ENCODE measurements at places on chromosomes 7 and 10.

DNA sequence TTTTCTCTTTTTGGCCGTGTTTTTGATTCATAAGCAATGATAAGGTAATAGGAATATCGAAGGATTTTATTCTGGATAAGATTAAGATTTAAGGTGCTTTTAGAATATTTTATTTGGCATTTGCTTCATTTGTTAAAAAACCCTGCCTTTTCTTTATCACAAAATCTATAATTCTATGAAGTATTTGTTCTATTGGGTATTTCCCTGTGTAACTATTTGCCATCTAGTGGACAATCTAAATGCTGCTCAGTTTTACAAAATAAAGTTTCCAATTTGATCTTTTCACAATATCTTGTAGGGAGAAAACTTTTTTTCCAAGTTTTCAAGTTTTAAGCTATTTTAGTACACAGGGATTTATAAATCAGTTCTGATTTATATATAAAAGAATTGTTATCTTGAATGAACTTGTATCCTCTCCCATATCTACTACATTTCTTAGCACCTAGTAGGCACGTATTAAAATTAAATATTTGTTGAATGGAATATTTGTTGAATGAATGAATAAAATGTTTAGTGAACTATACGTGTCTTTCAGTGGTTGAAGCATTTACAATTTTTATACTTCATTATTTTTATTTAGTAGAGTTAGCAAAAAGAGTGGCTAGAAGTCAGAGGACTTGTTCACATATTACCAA, 26.5 kb downstream of the ANKRD7 start:
- DNase-seq: no peak

GRCh38 chr10:15625261-15625660, 94.5 kb downstream of the ITGA8 start:
- DNase-seq: no peak

GRCh38 chr7:133021196-133021595, 60.7 kb downstream of the CHCHD3 start:
- DNase-seq: no peak

- DNase-seq: no peak
Measured at GRCh38 chr7:146387140-146387539, 270.5 kb downstream of the CNTNAP2 start.

DNA sequence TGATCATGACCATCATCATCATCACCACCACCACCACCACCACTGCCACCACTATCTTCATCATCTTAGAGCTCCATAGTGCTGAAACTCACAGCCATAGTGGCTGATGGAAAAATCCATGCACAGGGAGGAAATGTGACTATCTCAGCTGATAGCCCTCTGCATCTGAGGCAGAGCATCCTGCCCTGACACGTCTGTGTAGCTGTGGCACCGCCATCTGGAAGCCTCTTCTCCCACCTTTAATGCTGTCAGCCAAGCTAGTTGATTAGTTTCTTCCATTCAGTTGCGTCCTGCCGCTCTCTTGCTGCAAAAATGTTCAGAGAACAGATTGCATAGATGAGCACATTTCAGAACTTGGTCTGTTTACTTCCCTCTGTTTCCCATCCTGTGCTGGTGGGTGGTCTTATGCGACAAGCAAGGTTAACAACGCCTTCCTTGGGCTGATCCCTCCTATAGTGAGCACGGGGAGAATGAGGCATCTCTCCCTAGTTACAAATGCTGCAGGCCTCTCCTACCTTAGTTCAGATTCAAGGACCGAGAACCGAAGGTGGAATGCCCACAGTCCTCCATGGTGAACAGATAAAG, 478.6 kb downstream of the PLXNA4 start:
- no peak for DNase-seq

DNA sequence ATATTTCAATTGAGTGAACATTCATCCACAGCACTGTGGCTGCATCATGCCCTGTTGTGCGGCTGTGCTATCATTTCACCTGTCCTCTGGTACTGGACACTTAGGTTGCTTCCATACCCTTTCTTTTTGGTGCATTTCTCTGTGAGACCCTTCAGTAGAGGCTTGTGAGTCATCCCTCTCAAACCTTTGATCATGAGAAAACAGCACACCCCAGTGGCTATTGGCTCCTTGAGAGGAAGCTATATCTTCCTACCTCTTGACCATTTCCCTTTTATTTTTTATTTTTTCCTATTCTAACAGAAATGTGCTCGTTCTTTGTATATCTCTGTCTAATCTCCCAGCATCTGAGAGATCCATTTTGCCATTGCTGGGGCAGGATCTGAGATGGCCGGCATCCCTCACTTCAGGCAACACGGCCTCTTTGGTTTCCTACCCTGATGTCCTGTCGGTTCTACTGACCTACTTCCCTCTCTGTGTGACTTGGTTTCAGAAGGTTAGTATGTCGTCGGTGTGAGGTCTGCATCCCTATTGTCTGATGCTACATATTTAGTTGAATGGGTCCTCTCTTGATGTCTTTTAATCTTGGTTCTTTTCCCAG, 23.8 kb upstream of the PIK3AP1 start:
- DNase-seq: no peak

DNA sequence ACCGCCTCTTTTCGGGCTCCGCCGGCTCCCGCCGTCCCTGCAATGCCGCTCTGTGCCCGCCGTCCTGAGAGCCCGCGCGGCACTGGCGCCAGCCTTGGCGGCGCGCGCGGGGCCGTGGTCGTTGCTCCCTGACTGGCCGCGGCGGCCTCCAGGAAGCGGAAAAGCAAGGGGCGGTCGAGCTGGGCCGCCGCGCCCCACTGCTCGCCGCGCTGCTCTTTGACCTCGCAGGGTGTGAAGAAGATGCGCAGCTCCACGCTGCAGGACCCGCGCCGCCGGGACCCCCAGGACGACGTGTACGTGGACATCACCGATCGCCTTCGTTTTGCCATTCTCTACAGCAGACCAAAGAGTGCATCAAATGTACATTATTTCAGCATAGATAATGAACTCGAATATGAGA, at the start of gene CDC14C:
Gene CDC14C (plus strand): TSS at position 115 of the 400 bp plus-strand sequence. CDS start 126 bp downstream, at position 241.
- DNase-seq: no peak

DNA sequence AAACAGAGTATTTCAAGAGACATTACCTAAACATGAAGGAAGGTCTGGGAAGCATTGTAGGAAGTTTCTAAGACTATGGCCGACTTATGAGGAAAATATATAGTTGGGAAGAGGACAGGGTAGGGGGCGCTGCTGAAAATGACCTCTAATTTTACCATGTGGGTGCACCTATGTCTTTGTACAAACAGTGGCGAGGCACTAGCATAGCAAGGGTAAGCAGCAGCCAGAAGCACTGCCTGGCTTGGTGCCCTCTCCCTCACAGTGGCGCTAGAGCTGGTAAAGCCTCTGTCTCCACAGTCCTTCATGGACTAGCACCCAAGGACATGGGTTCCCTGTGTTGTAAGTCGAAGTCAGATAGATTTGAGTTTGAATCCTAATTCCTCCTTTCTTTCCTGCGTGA, 461.2 kb downstream of the INHBA start:
- DNase-seq: no peak

DNA sequence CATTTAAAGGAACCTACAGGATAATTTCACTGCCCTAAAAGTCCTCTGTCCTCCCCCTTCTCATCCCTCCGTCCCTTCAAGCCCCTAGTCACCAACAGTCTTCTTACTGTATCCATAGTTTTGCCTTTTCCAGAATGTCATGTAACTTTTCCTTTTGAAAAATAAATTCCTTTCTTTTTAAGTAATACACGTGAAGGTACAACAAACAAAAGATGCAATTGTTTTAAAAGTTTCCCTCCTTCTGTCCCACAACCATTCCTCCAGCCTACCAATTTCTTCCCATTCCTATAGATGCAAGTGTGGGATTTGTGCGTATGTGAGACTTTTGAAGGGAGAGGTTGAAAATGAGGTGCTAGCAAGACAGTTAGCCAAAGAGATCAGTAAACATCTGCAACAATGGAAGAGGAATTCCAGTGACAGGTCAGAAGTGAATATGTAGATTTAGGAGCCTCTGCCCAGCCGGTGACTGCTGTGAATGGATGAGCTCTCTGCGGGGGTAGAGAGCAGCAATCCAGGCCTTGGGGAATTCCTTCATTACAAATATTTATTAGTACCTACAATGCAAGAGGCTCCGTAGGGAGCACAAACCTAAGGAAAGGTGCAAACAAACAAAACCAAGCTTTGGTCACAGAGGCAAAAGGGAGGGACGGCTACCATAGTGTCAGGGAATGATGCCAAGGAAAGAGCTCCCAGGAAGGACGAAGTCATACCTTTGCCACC, 243.6 kb downstream of the SKIDA1 start:
- DNase-seq: no peak

DNA sequence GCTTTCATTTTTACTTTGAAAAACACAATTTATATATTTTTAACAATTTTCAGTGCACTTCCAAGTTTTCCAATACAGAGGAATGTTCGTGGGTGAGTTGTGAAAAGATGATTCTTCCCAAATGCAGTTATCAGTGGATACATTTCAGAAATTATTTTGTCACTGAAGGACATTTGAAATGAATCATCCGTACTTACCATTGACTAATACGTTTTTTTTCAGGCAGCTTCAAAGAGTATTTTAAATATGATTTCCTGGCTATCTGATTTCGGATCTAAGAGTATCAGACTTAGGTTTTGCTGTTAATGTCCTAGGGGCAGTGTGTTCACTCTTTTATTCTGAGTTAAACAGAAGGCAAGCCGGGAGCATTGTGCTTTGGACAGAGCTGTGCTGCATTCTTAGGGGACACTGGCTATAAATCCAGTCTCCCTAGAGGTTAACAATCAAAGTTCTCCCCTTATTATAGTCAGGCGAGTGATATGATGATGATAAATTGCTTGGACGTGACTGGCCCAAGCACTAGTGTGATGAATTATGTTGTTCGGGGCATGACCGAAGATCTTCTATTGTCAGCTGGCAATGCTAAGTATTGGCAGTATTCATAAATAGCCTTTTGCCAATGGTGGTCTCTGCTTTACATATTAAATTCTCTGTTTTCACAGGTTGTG, 4.5 kb downstream of the PTER start:
- DNase-seq: no peak

DNA sequence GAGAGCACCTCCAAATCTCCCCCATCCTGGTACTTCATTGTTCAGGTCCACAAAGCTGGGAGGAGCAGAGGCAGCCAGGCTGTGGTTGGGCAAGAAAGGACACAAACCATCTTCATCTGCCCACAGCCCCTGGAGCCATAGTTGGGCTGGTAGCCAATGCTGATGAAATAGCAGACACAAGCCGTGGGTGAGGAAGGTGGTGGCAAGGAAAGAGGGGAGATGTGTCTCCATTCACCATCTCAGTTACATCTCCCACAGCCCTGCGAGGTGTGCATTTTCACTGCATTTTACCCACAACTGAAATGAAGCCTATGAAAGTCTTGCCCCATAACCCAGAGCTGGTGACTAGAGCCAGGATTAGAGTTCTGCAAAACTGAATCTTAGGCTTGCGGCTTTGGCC, 35.0 kb downstream of the PIK3AP1 start:
- no peak for DNase-seq

- no peak for DNase-seq
Measured at GRCh38 chr10:53990799-53991238, 810.2 kb downstream of the PCDH15 start.

GRCh38 chr10:7937315-7937945, 117.1 kb upstream of the GATA3 start:
- DNase-seq: no peak

DNA sequence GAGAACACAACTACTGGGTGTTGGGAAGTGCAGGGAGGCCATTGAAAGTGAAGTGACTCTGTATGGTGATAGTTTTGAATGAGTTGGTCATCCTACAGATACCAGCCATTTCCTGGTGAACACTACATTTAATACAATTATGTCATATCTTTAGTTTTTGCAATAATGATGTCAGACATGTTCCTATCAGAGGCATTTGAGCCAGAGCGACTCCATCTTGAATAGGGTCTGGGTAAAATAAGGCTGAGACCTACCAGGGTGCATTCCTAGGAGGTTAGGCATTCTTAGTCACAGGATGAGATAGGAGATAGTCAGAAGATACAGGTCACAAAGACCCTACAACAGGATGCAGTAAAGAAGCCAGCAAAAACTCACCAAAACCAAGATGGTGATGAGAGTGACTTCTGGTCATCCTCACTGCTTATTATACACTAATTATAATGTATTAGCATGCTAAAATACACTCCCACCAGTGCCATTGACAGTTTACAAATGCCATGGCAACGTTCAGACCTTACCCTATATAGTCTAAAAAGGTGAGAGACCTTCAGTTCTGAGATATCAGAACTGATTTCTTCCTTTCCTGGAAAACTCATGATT, 28.2 kb downstream of the ADK start:
- no peak for DNase-seq

DNA sequence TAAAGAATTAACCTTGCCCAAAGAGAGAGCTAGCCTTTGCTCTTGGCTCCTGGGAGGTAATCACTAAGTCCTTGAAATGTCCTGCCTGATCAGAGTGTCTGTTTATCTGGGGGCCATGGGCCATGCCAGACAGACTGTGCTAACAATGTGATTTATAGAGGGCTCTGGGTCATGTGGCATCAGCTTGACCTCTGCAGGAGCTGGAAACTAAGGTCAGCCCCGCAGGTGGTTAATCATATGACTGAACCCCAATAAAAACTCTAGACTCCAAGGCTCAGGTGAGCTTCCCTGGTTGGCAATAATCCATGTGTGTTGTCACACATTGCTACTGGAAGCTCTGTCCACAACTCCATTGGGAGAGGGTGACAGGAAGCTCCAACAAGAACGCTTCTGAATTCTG, 47.5 kb downstream of the NDUFB2 start:
- no peak for DNase-seq

DNA sequence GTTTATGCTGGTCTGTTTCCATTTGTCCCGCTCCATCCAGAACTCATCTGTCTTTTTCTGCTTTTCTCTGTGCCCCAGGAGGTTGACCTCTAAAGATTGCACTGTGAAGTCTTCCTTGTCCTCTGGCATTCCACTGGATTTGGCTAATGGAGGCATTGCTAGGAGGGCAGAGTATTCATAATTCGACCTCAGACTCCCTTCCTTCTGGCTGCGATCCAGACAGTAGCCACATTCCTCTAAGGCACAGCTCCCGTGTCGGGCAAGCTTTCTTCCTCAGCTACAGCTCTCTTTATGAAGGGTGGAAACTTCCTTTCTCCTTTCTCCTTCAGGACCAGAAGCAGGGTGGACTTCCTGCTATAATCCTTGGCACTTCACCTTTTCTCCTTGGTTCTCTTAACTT, 175.9 kb downstream of the BAMBI start:
- DNase-seq: no peak

- no peak for DNase-seq
Measured at GRCh38 chr10:48926764-48927540, 12.7 kb downstream of the LRRC18 start.

DNA sequence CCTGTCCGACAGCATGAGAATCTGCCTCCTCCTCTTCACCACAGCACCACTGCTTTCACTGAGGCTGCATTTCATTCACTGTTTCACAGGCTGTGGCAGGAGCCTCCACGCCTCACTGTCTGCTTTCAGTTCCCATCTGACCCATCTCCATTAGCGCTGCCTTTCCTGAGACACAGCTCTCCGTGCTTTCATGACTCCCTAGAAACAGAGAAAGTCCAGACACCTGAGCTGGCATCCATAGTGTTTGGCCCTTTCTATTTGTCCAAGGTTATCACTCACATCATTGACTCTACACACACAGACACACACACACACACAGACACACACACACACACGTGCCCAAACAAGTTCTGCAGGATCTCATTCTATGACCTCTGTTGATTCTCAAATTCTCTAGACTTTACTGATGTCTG, 5.2 kb downstream of the LGI1 start:
- no peak for DNase-seq

GRCh38 chr7:42292991-42293521, 56.0 kb upstream of the GLI3 start:
- DNase-seq: no peak

Measured in cortex of kidney (tissue), 1 donor.